ENCODE measurements at places on chromosomes 12 and 14. TPM values are rescaled to one million over a fixed set of nuclear protein-coding genes. Genes with fewer than 3 reads are reported as not detected.

Gene TRIM9
- 4.5 TPM for total RNA-seq

Gene RNASE1
- 10.7 TPM for total RNA-seq

Gene KRT75
- not detected for total RNA-seq

Gene KRT8
- 1,663 TPM for total RNA-seq

Gene BEGAIN
- 0.59 TPM for total RNA-seq

Gene HOXC13
- total RNA-seq, result not detected

Gene GPR84
- 0.20 TPM for total RNA-seq

Gene TAS2R30
- total RNA-seq, result 1.8 TPM

Gene PTPRQ
- 0.25 TPM for total RNA-seq

Gene RPGRIP1
- total RNA-seq, result not detected

Gene KRT79
- total RNA-seq, result not detected

Gene DNAJC22
- total RNA-seq, result 3.4 TPM

Gene LRP1-AS
- total RNA-seq, result not detected

Gene WIF1
- not detected for total RNA-seq

Gene SIX6
- total RNA-seq, result not detected

Gene RNASE2
- total RNA-seq, result not detected

Gene OR6C2
- not detected for total RNA-seq

Gene C1R
- total RNA-seq, result 4.1 TPM

Gene PTPRB
- not detected for total RNA-seq

Gene SLC15A4
- total RNA-seq, result 28.2 TPM

Gene PAX9
- 0.19 TPM for total RNA-seq
